ENCODE measurements at places on chromosomes 12 and 14. TPM values are rescaled to one million over a fixed set of nuclear protein-coding genes. Genes with fewer than 3 reads are reported as not detected.

The OTOGL gene
- polyA plus RNA-seq = 8.1 TPM

The SETD1B gene
- 7.6 TPM for polyA plus RNA-seq

The LRTM2 gene
- polyA plus RNA-seq = not detected

GRCh38 chr12:57869927-57870318 is 23.4 kb upstream of the CTDSP2 start:
- DNase-seq = no peak

GRCh38 chr14:69593018-69593677 is 18.2 kb upstream of the SUSD6 start:
- DNase-seq = peak; percentile 79

DNA sequence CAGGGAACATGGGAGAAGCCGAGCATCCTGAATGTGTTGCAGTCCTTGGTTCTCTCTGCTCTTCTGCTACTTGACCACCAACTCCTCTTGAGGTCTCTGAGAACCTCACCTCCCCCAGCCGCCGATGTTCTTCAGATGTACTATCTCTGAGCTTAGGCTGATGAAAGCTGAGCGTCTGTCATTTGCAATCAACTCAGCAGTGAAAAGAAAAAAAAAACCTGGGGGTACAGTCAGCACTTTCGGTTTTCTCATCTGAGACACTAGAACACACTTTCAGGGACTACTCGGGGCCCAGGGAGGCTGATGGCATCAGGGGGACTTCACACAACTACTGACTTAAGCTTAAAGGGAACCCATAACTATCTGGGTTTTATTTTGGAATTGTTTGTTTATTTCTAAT is 9.6 kb upstream of the FLVCR2 start:
- no peak for DNase-seq

DNA sequence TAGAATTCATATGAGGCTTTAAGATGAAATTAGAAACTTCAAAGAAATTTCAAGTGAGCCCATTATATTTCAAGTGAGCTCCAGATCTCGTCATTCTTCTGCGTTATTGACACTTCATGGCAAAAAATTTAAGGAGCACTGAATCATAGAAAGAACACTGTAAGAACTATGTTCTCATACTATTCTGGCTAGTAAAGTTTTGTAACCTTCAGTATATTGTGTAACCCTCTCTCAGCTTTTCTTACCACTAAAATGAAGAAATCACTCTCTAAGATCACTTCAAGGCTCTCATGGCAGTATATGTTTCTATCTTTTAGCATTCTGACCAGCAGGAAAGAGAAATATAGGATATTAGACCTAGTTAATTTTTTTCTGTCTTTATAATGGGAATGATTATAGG is 6.3 kb downstream of the GPHN start:
- no peak for DNase-seq
